ENCODE measurements at places on chromosomes 5 and 9. TPM values are rescaled to one million over a fixed set of nuclear protein-coding genes. Genes with fewer than 3 reads are reported as not detected.

ADAMTS13 gene
- 3.6 TPM for total RNA-seq

ESM1 gene
- not detected for total RNA-seq

NFIB gene
- 62.6 TPM for total RNA-seq

DNA sequence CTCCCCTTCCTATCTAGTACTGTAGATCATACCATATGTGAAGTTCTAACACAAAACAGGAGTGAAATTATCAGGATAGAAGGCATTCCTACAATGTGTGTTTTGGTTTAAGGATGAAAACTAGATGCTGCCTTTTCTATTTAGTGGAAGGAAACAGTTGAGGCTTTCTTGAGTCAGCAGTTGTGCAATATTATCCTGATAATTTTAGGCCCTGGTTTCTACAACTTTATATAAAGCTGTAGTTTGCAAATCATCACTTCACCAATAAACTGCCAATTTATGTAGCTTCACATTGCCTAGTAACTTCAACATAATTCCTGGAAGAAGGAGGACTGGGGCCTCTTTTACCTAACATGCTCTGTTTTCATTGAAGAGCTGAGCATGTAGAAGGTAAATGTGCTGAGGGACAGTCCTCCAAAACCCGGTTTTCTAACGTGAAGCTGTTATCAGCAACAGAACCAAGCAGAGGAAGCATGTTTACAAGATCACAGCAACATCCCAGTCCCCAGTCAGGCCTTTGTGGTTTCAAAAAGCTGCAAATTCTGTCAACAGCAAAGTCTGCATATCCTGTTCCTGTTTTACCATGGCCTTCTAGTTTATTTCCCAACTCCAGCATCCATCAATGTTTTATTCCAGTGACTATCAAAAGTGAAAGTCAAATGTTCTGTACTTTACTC, 513.4 kb upstream of the MEF2C start:
- DNase-seq = no peak

PCSK1 gene
- 3.7 TPM for total RNA-seq

DNA sequence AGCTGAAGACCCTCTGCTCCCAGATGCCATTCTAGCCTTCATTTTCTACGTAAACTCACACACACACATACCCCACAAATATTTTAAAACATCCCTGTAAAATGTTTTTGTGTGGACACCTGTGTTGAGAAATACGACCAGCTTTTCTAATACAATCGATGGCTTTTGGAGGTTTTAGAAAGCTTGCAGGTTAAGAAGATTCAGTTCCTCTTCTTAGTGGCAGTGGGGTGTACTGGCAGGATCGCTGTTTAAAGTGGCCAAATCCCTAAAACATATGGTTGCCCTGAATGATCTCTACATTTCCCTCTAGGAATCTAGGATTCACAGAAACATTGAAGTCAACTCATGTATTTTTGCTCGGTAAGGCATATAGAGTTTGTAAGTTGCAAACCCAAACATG, 236.3 kb downstream of the NSG2 start:
- no peak for DNase-seq

GRCh38 chr9:113837334-113837733, 38.8 kb upstream of the ZNF618 start:
- no peak for DNase-seq

- no peak for DNase-seq
These were observed 136.2 kb downstream of the LIFR start for GRCh38 chr5:38420246-38420645.

TYRP1 gene
- total RNA-seq = 0.23 TPM

All from mucosa of descending colon (tissue), 3 donors.